Ecto neural progenitor cell (in vitro differentiated cells): ENCODE measurements at places on chromosomes 12 and 14.
A peak's percentile ranks its signal among the peaks of the same experiment; 100 is the strongest.

GRCh38 chr14:101520621-101521472, 40.4 kb upstream of the DIO3 start:
- DNase-seq, result no peak

GRCh38 chr14:51723990-51724389, 72.3 kb downstream of the FRMD6 start:
- DNase-seq, result no peak

DNA sequence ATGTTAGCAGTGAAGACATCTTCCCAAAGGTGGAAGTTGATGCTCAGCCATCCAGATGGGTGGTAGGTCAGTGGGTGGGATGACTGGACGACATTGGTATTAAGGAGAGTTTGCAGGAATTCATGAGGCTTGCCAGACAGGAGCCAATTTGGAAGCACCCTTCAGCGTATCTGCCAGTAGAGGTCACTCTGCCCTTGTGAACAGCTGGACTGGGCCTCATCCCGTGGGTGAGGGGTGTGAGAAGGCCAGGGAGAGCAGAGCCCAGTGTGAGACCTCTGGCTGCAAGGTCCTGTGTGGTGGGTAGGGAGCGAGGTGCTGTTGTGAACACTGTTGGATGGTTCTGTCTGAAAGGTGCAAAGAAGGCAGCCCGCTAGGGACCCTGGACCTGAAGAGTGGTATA, 37.7 kb downstream of the SLC5A8 start:
- peak; percentile 73 for DNase-seq

DNA sequence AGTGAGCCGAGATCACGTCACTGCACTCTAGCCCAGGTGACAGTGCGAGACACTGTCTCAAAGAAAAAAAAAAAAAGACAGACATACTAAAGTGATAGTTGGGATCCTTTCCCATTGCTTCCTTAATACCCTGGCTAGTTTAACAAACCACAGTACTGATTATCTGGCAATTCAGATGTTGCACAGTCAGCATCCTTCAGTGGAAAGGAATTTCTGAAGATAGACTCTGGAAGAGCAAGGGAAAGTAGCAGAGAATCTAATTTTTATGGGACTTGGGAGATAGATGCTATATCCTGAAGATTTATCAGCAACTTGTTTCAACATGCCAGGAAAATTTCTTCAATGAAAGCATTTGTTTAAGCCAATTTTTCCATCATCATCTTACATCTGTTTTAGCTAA, 6.5 kb upstream of the PPFIBP1 start:
- no peak for DNase-seq

GRCh38 chr14:64721899-64722298, 17.7 kb downstream of the PLEKHG3 start:
- no peak for DNase-seq

GRCh38 chr14:56002876-56003625, 115.2 kb upstream of the PELI2 start:
- no peak for DNase-seq

DNA sequence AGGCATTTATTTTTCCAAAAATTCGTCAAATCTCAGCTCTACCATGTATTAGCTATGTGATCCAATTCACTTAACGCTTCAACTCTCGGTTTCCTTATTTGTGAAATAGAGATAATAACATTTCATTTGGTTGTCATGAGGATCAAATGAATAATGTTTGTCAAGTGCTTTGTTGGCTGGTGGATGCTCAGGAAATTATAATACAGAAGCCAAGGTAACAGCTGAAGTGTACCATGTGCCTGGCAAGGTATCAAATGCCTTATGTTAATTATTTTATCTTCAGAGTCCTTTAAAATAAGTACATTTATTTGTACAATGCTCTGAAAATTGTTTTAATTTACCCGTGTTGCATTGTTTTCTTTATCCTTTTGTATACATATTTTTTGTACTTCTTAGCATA, 6.1 kb upstream of the PRKCH start:
- no peak for DNase-seq

GRCh38 chr12:62291864-62292760, 31.9 kb downstream of the USP15 start:
- DNase-seq, result no peak

GRCh38 chr12:46404733-46405132, 32.2 kb upstream of the SLC38A2 start:
- no peak for DNase-seq

DNA sequence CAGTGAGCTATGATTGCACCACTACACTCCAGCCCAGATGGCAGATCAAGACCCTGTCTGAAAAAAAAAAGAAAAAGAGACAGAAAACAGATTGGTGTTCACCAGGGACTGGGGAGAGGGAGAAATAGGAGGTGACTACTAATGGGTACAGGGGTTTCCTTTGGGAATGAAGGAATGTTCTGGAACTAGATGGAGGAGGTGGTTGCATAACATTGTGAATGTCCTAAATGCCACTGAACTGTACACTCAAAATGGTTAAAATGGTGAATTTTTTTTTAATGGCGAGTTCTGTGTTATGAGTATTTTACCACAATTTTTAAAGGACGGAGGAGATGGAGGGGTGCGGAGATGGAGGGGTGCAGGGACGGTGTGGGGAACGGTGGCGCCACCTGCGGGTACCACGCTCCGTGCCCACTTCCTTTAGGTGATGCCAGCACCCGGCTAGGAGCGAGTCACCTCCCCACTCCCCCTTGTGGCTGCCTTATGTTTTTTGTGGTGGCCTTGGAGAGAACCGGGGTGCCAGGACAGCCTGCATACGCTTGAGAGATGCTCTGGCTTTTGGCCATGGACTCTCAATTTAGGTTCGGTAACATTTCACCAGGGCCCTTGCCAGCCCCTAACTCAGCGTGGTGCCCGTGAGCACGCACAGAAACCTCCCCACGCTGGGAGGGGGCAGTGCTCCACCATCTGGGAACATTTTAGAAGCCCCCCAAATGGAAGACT, 16.1 kb downstream of the UBC start:
- DNase-seq, result no peak

GRCh38 chr14:32938719-32939253, at the start of gene NPAS3:
Gene NPAS3, plus strand, starts transcription at chr14:32938879.
- peak; percentile 63 for DNase-seq

GRCh38 chr14:75274899-75275569, 3.6 kb upstream of the FOS start:
- DNase-seq, result no peak

GRCh38 chr12:108650083-108650482, 16.4 kb upstream of the SELPLG start:
- DNase-seq, result no peak

GRCh38 chr12:67540920-67541624, 107.5 kb upstream of the DYRK2 start:
- no peak for DNase-seq

GRCh38 chr12:12723149-12723680, 6.0 kb downstream of the CDKN1B start:
- no peak for DNase-seq

- DNase-seq, result peak; percentile 83
These were observed 106.1 kb downstream of the PRICKLE1 start for GRCh38 chr12:42483521-42483790.

DNA sequence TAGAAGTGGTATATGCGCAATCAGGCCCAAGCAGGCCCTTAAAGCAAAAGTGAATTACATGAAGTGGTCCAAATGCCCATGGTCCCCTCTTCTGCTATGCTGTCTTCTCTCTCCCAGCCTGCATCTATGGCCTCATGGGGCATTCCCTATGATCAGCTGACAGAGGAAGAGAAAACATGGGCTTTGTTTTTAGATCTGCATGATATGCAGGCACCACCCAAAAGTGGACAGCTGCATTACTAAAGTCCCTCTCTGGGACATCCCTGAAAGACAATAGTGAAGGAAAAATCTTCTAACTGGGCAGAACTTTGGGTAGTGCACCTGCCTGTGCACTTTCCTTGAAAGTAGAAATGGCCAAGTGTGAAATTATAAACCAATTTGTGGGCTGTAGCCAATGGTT, 145.2 kb upstream of the ARID2 start:
- DNase-seq, result no peak

GRCh38 chr12:2035431-2036055, 17.2 kb upstream of the CACNA1C start:
- no peak for DNase-seq

DNA sequence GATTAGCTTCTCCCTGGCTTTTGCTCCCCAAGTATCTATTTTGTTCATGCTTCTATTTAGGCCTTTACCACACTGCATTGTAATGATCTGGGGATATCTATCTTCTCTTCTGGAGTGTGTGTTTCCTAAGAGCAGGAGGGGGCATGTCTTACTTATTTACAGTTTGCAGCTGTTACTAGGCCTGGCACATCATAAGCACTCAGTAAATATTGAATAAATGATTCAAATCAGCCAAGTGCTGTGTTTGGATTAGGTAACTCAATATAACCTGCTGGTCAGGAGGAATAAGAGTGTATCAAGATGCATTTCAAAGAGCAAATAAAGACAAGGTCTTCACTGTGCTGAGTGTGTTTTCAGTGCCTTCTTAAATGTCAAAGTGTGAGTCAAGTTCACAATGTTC, 186.1 kb downstream of the FOXG1 start:
- no peak for DNase-seq

DNA sequence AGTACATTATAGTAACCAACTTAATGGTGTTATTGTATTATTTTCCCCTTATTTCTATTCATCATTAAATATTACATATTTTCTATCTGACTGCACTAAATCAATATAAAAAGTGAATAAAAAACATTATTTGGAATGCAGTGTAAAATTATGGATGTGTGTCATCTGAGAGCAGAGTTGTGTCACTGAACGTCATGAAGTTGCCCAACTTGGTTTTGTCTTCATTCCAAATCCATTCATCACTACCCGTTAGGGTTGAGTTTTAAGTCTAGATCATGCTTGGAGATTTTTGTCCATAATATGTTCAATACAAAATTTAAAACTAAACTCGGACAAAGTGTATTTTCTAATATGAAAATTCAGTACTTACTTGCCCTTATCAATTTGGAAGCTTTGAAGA, 16.1 kb downstream of the KLRF1 start:
- no peak for DNase-seq

- DNase-seq, result no peak
These were observed 46.6 kb upstream of the PLEKHG6 start for GRCh38 chr12:6263931-6264330.

DNA sequence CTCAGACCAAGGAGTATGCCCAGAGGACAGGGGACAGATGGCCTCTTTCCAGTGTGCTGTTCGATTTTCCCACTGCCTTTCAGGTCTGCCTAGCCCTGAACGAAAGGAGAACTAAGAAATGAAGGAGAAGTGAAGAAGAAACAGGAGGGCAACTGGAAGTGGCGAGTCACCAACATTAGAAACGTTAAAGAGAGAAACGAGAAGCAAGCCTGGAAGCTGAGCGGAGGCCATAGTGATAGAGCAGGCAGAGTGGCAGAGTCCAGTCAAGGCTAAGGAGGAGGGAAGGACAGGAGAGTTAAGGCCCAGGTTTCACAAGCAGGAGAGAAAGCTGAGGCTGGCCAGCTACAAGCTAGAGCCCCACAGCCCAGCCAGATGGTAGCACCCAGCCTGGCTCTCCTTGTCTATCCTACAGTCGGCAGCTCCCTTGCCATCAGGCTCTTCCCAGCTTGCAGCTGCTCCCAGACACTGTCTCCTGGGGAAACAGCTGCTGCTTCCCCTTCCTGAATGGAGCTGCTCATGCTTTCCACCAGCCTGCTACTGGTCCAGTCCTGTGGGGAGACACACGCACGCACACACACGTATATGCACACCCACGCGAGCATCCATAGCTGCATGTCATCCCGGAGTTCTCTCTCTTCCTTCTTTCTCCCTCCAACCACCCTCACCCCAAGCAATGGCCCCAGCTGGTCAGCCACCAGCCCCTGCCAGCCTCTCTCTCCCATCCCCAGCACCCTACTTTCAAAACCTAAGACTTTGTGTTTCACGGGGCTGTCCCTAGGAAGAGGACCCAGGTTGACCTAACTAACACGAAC, 139.7 kb upstream of the CCND2 start:
- DNase-seq, result peak; percentile 67

DNA sequence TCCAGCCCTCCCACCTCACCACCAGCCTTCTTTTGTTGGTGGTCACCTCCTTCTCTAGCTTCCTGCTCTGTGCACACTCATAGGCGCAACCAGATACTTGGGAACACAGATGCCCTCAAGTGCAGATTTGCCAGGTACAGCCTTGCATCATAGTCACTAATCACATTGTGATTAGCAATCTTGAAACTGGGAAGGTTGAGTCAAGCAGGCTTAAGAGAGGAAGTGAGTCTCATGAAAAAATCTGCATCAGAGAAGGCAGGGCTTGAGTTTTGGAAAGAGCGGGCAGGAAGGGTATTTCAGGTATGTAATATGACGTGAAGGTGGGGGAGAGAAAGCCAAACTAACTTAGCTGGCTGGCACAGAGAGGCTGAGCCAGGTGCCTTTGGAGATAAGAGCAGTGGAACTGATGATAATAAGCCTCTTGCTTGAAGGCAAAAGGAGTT, 2.7 kb upstream of the RABGGTA start:
- no peak for DNase-seq

DNA sequence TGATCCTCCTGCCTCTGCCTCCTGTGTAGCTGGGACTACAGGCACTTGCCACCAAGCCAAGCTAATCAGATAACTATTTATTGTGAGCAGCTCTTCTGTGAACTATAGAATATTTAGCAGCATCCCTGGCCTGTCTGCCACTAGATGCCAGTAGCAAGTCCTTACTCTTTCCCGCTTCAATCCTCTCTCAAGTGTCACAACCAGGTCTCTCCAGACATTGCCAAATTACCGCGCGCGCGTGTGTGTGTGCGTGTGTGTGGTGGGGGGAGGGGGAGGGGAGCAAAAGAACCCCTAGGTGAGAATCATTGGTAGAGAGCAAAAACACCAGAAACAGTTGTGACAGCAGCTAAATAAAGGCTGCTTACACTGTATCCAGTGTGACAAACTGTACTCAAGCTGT, 49.9 kb downstream of the PPP2R5E start:
- peak; percentile 52 for DNase-seq

DNA sequence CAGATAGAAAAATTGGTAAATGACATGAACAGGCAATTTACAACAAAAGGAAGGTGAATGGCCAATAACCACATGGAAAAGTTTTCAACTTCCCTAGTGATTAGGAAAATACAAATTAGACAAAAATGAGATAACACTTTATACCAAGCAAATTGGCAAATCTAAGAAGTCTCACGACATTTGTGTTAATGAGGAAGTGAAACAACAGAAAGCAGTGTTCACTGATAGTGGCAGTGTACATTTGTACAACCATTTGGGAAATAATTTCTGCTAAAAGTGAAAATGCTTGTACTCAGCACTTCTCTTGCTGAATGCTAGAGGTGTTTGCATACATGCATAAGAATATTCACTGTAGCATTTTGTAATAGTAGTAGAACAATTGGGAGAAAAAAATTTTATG, 126.6 kb downstream of the LLPH start:
- no peak for DNase-seq

DNA sequence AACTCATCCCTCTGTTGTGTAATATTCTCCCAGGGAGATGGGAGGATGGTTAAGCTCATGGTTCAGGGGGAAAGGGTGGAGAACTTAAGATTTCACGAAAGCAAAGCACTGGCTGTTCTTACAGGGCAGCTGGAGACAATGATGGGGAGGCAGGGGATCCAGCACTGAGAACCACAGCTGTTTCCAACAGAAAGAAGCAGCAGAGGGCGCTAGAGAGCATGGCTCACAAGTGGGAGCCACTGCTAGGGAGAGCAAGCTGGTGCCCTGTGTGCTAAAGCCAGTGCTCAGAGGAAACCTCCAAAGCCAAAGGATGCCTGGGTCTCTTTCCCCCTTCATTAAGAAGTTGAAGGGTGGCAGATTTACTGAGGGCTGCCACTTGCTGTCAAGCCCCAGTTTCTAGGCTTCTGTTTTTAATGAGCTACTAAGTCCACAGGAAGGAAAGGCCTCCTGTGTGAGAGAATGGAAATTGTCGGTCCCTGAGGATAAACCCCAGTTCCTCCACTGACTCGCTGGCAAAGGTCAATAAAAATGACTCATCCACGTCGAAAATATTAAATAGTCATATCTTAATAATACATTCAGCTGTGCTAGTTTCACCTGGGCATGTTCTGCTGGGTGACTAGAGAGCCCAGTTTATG, 199.7 kb downstream of the ANO2 start:
- peak; percentile 91 for DNase-seq
